Kidney epithelial cell (primary cell): ENCODE measurements at places on chromosomes 7 and 10.

DNA sequence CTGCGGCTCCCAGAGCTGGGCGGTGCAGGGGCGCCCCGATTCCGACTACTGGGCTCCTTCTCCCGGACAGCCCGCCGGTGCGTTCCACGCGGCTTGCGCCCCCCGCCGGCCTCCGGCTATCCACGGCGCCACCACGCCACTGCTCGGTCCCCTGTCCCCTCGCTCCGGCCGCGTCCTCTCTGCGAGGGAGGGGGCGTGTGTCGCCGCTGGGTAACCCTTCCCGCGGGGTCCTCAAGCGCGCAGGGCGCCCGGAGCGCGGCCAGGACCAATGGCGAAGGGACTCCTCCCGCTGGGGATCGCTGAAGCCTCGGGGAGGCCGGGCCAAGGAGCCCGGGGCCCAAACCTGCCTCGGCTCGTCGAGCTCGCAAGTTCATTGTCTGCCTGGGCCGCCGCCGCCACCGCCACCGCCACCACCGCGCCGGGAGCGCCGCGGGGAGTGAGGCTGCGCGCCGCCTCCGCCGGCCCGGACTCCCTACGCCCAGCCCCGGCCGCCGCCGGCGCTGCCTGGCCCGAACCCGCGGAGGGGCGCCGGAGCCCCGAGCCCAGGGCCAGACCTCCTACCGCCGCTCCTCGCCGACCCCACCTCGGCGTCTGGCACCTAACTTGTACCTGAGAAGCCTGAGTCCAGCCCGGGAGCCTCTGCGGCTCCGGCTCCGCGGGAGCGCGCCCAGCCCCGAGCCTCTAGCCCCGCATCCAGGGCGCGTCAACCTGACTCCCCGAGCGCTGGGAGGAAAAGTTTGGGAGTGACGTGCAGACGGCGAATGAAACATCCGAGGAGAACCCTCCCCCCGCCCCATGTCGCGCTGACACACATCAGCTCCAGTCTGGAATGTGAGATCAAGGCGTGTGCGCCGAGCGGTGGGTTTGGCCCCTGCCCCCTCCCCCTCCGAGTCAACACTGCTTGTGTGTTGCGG lies at the start of gene CHST15:
TSS of gene CHST15 (minus strand) at position 739 of the 914 bp plus-strand sequence. CDS start 47,386 bp downstream, outside the sequence.
- DNase-seq = peak; percentile 56

DNA sequence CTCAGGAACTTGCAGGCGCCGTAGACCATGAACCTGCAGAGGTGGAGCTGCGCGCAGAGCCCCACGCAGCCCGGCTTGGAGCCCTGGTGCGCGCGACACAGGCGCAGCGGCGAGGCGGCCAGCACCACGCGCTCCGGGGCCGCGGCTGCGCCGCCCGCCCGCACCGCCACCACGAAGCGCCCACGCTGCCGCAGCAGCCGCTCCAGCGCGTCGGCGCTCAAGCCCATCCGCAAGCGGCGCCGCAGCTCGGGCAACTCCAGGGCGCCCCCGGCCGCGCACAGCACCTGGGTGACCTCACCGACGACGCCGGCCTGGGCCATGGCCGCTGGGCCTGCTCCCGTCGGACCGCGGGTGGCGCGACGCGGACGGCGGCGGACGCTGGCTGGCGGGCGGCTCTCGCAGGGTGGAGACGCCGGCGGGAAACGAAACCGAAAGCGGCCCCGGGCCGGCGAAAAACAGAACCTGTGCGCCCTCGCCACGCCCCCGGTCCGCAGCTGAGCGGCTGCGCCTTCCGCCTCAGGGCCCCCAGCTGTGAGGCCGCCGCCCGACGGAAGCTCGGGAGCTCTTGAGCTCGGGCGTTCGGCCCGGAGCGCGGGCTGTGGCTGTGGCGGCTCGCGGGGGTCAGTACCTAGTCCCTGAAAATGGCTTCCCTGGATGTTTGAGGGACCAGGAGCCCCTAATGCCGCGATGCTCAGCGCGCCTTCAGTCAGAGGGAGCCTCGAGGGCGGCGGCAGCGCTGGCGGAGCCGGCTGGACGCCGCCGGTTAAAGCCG lies at the start of gene PARP12:
TSS of gene PARP12 (minus strand) at position 424 of the 772 bp plus-strand sequence. CDS start at position 320, 104 bp downstream.
- DNase-seq = peak; percentile 39

DNA sequence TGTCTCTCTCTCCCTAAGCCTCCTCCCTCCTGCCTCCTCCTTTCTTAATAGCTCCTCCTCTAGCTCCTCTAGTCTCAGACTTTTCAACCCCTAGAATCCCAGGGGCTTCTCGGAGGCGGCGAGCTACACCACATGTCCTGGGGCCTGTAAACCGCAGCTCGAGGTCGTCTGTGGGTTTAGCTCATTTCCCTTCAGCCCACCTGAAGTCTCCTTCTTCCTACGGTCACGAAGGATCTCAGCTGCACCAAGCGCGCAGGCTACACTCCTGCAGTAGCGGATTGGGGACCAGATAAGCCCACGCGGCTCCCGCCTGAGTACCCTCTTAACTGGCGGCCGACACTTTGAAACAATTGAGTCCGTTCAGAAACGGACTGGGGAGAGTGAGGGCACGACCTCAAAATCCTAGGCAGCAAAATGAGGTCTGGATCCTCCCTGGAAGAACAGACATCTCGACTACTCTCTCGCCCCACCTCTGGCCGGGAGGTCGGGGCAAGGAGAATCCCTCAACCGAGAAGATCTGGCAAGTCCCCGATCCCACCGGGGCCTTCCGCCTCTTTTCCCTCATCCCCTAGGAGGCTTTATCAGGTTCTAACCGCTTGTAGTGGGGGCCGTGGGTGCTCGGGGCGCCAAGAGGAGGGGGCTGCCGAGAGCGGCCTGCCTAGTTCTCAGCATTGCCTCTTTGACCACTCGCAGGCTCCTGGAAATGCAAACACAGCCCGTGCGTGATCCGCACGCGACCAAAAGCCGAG lies 1.3 kb upstream of the SORCS3 start:
- DNase-seq = no peak

GRCh38 chr10:103193820-103194529 lies 903 bp upstream of the NT5C2 start:
- no peak for DNase-seq

DNA sequence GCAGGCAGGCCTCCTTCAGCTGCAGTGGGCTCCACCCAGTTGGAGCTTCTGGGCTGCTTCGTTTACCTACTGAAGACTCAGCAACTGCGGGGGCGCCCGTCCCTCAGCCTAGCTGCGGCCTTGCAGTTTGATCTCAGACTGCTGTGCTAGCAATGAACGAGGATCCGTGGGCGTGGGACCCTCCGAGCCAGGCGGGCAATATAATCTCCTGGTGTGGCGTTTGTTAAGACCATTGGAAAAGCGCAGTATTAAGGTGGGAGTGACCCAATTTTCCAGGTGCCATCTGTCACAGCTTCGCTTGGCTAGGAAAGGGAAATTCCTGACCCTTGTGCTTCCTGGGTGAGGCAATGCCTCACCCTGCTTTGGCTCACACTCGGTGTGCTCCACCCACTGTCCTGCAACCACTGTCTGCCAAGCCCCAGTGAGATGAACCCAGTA lies 159.2 kb upstream of the FOXP2 start:
- no peak for DNase-seq

DNA sequence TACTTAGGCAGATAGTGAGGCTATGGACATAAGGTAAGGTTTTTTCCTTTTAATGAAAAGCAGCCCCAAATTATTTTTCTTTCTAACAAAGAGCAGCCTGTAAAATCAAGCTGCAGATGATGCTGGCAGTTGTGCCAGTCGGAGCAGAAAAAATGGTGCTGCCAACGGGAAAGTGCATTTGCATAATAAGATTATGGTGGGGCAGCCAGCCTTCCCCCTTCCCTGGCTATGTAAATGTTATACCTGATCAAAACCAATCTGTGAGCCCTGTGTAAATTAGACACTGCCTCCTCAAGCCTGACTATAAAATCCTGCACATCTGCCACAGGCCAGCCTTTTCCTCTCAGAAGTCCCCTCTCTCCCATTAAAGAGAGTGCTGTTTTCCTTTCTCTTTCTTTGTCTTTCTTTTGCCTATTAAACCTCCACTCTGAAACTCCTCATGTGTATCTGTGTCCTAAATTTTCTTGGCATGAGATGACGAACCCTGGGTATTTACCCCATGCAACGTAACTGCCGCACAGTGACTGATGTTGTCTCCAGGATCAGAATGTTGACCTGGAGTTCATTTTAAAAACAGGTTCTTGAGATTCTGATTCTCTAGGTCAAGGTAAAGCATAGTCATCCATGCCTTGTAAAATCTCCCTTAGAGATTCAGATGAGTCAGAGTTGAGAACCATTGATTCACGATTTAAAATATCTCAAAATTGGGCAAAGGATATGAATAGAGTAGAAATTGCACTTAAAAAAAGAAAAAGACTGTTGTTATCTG lies 167.3 kb upstream of the C1GALT1 start:
- DNase-seq = no peak

GRCh38 chr7:116439841-116440549 lies 59.5 kb upstream of the CAV2 start:
- no peak for DNase-seq

DNA sequence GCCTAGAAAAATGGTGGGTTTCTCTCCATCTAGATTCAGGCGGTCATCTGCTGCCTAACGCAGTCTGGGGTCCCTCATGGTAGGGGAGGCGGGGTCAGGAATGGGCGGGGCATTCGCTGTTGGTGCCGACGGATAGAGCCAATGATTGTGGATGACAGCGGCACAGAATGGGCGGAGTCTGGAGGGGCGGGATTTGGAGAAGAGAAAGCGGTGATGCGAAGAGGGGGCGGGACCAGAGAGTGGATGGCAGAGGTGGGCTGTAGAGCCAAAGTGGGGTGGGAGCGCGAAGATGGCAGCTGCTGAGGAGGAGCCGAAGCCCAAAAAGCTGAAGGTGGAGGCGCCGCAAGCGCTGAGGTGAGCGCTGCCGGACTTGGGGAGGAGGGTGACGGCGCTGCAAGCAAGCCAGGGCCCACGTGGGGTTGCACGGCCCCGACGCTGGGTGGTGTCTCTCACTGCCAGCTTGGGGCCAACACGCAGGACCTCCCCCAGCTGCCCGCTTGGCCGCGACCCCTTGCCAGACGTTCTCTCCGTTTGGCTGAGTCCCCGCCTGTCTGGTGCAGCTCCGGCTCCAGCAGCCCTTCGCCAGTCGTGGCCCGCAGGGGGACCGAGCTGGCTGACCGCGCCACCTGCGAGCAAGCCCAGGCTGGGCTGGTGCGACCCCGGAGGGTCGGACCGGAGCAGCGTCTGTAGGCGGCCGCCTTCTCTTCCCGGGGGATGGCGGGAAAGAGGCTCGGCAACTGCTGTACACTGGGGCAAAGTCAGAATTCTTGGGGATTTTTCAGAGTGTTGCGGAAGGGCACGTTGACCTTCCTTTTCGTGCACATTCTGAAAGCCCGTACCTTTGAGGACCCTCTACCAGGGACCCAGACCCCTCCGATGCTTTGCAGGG lies at the start of gene ADK:
TSS of gene ADK (plus strand) at position 232 of the 889 bp plus-strand sequence. CDS start at position 290, 58 bp downstream.
- DNase-seq = peak; percentile 87

- DNase-seq = no peak
Observed at GRCh38 chr10:44983066-44983894, 4.7 kb upstream of the DEPP1 start.

DNA sequence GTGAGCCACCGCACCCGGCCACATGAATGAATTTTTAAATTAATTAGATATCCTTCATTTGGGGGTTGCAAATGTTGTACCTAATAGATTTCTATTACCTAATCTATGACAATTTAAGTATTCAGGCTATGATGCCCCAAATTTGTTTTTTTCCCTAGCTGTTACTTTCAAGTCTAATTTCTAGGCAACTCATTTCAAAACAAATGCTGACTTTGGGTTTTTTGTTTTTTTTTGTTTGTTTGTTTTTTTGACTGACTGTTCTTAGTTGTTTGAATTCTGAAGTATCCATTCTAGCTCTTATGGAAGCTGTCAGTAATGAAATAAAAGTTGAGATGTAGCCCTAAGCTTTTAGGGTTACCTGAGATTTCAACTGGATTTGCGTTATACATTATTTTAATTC lies 62.3 kb downstream of the CREM start:
- DNase-seq = no peak

DNA sequence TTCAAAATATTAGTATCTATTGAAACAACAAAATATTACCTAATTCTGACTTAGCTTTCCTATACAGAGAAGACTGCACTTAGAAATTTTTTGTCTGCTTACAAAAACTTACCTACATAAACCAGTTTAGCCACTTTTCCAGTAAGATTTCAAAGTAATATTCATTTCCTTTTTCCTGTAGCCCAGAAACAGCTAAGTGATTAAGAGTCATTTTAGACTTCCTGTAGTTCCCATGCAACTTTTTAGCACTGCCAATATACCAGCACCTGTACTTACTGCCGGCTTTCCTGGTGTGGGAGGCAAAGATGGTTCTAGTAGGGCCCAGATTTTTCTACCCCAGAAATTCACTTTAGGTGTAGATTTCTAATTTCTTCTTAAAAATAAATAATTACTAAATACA lies 21.8 kb downstream of the NT5C2 start:
- DNase-seq = no peak

DNA sequence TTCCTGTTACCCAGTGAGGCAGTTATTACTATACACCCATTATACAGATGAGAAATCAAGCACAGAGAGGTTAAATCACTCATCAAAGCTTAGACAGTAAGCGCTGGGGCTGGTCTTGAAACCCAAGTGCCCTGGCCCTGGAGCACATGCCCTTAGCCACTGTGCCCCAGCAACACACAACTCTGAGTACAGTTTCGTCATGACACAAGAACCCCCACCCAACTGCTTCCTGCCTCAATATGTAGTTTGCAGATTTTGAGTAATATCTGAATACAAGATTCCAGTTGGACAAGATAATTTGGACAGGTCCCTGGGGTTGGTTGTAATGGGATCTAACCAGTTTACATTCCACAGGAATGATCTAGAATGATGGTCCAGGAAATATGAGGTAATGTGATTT lies 62.8 kb downstream of the SH3PXD2A start:
- no peak for DNase-seq

DNA sequence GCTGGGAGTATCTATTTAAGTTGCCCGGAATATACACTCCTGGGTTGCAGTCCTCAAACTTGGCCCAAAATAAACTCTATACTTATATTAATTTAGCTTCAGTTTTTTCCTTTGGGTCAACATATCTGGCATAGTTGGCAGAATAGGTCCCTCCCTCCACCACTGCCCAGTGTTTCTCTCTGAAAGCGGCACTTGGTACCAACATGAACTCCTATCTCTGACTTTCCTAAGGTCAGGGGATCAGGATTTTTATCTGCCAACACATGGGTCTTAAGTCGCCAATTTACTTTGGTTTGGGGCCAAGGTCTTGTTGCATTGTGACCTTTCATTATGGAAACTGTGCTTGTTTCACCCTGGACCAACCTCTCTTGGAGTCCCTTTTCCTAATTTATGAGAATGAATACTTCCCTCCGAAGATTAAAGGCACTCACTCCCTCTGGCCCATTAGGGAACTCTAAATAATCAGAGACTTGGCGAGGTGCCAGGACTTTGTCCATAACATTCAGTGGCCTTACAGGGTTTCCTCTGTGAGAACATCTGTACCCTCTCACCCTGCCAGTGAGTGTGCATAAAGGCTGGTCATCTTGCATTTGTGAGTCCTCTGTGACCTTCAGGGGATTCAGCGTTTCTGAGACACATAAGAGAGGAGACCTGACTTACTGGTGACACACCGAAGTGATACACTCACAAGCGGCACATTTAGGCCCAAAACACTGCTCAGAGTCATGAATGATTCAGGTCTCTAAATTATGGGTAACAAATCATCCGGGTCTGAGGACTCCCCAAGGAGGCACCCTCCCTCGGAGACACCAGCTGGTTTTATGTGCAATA lies 19.7 kb upstream of the FKBP9 start:
- no peak for DNase-seq
